ENCODE measurements at places on chromosomes 16 and 17.
A peak's percentile ranks its signal among the peaks of the same experiment; 100 is the strongest.

GRCh38 chr16:30113711-30114333 is 485 bp upstream of the GDPD3 start:
- no peak for DNase-seq

- no peak for DNase-seq
Measured at GRCh38 chr17:9256361-9256750, 235.0 kb downstream of the NTN1 start.

DNA sequence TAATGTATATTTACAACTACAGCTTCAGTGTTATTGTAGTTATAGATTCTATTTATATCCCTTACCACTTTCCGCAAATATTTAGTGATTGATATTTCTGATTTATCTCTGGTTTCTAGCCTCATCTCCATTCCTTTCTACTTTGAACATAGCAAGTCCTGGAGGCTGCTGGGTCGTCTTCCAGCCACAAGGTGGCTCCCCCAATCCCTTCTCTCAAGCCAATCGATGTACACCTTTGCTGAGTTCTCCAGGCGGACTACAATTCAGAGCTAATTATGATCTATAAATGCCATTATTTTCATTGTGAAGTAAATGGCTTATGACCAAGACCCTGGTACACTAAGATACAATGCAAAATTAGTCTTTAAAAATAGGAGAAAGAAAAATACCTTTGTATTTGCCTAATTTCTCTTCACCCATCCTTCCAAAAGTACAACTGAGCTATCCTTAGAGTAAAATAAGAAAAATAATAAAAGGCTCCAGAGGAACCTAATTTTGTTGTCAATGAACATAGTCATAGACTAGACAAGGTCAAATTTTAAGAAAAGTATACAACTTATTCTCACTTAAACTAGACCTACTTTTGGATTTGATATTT is 122.1 kb downstream of the SKAP1 start:
- peak; percentile 79 for DNase-seq

- no peak for DNase-seq
Measured at GRCh38 chr17:28717578-28718332, at the start of gene RAB34. TSS of gene RAB34 (minus strand) at chr17:28717868. CDS start at chr17:28717266, 602 bp downstream.

- DNase-seq: peak; percentile 71
Measured at GRCh38 chr17:38628441-38628840, 22.7 kb upstream of the SRCIN1 start.

DNA sequence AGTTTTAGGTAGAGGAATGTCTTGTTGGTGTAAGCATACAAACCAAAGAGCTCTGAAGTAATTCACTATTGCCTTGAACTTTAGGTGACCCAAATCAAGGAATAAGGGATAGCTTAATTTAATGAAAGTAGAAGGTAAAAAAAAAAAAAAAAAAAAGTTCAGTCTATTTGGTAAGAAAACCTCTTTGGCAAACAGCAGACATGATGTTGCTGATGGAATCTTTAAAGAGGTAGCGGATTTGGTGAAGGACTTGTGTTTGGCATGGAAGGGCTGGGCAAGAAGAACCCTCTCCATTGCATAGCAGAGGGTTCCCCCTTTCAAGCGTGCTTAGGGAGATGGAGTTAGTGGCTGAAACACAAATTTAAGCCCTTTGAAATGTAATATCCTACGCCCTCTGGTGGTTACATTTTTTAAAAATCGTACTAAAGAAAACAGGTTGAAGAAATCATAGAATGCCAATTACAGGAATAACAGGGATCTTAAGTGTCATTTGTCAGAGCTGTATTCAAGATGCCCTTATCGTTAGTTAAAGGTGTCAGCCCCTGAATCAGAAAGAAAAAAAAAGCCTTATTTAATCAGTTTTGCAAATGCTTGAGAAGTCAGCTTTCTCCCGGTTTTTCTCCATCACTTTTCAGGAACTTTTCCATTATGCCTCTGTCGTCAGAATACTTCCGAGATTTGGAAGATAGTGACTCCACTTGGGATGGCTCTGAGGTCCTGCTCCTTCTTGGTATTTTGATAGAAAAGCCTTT is 383.1 kb downstream of the KCNJ2 start:
- peak; percentile 56 for DNase-seq

GRCh38 chr17:38870259-38871165 is 654 bp downstream of the LASP1 start:
- DNase-seq: peak; percentile 68

GRCh38 chr16:52227851-52228250 is 319.1 kb downstream of the TOX3 start:
- no peak for DNase-seq

GRCh38 chr16:82748026-82748425 is 121.3 kb downstream of the CDH13 start:
- DNase-seq: no peak

GRCh38 chr16:70520612-70521297 is 2.6 kb downstream of the COG4 start:
- no peak for DNase-seq

DNA sequence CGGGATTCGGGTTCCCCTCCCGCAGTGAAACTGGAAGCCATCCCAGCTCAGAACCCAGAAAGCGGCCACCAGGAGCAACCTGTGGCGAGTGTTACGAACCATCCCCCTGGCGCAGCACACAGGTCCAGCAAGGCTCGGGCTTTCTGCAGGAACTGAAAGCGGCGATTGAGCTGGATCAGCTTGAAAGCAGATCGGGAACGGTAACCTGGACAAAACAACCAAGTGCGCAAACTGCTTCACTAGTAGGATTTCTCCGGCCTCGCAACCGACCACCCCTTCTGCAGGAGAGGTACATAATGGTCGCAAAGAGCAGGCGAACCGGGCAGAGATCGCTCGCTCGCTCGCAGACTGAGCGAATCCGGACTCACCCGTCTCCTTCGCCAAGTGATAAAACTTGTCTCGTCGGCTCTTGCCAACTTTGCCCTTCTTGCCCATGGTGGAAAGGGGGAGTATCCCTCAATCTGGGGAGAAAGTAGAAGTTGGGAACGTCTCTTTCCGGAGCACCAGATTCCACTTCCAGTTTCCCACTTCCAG is 696 bp upstream of the PSMC5 start:
- DNase-seq: no peak

DNA sequence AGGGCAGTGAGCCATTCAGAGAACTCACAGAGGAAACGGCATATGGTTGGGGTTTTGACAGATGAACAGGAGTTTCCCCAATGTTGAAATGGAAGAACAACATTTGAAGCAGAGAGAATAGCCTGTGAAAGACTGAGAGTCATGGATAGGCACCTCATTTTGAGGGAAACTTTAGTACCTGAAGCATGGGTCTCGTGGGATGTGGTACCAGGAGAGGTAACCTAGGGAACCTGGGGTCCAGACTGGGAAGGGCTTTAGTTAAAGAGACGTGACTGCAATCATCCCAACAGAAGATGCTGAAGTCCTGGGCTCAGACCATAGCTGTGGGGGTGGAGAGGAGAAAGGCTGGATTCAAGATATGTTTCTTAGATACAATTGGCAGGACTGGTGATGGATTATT is 137.8 kb upstream of the CCL2 start:
- DNase-seq: no peak

GRCh38 chr16:90044111-90044551 is 24.9 kb upstream of the DBNDD1 start:
- no peak for DNase-seq

GRCh38 chr16:57352636-57353047 is 5.9 kb upstream of the CCL22 start:
- DNase-seq: no peak

DNA sequence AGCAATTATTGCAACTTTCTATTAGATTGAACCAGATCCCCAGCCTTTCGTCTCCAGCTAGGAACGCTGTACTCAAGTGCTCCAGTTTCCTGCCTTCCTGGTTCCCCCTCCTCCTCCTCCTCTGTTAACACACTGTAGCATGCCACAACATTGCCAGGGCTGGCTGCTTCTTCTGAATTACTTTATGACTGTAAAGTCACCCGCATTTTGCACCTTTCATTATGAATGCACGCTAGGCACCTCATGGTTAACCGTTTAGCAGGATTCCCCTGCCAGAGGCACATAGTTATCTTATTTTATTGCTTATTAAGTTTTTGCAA is 4.5 kb downstream of the ZNF423 start:
- no peak for DNase-seq

DNA sequence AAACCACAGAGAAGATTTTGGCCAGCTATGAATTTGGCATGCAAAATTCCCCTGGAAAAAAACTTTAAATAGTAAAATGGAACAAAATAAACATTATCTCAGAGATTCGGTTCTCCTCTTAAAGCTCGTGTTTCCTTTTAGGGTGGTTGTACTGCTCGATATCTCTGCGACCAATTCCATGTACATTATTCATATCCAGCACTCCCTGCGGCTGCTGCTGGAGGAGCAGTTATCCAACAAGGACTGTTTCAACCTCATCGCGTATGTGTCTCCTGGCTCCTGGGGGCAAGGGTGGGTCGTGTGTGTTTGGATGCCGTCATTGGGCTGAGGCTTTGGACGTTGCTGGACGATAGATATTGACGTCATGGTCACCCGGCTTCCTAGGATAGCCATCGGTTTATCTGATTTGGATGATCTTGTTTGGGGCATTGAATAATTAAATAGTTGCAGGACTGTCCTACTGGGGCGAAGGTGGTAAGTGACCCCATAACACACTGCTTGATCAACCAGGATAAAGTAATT is 33.8 kb downstream of the VWA3A start:
- no peak for DNase-seq

DNA sequence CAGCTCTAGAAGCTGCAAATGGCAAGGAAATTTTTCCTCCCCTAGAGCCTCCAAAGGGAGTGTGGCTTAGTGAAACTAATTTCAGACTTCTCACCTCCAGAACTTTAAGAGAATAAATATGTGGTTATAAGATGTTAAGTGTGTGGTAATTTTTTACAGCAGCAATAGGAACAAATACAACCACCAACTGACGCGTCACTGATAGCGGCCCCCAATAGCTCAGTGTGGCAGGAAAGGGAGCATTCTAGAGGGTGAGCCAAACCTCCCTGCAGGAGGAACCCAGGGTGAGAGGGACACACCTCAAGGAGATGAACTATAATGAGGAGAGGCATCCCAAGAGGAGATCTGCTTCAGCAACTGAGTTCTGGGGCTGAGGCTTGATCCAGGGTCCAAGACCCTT is 4.0 kb downstream of the CCL4 start:
- no peak for DNase-seq

DNA sequence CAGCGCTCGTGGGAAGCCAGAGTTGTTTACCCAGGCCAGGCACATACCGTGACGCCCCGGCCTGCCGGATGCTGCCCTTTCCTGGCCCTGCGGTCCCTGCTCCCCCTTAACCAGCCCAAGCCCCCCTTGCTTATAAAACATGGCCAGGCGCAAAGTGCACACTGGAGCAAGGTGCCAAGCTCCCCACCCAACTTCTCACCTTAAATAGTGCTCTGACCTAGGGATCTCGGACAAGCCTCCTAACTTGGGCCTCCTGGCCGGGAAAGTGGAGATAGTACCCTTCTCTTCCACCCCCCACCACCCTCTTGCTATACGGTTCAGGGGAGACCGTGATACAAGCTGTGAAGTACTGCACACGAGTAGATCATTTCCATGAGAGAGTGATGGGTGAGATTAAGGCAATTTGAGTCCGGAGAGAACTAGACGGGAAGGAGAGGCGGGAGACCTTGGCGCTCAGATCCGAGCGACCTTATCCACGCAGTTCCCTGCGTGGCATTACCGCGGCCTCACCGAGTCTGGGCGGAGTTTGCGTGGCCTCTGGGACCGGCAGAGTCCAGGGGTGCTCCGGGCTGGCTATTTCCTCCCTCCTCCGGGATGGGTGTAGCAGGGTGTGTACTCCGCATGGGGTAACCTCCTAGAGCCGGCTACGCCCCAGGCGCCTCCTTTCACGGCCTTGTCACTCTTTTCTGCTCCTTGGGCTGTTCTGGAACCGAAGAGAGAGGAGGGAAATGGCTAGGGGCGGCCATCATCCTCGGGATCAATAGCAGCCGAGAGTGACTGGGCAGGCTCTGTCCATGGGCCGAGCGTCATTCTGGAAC is 4.4 kb upstream of the LHX1 start:
- DNase-seq: no peak

- DNase-seq: no peak
Measured at GRCh38 chr17:834136-834535, 52.0 kb downstream of the MRM3 start.

DNA sequence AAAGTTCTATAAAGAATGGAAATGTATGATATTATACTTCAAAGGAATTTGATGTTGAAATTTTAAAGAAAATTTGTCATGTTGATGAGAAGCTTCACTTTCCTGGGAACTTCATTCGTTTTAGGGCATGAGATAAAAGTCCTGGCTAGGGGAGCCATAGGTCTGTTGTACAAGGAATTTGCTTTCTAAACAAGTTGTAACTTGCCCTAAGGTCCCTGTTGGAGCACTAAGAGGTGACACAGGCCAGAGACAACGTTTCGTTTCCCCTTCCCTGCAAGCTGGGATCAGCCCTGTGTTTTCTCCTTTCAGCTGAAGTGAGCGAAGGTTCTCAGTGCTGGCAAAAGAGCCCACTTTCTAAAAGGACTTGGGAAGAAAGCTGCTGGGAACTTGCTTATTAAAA is 16.6 kb downstream of the PLD6 start:
- DNase-seq: no peak

GRCh38 chr17:17354560-17355349 is 51.6 kb downstream of the NT5M start:
- peak; percentile 73 for DNase-seq

Measured in NAMALWA (cell line).